ENCODE measurements at places on chromosomes 7 and 10. TPM values are rescaled to one million over a fixed set of nuclear protein-coding genes. Genes with fewer than 3 reads are reported as not detected.

The DGKI gene
- total RNA-seq = 3.0 TPM

The CDK14 gene
- total RNA-seq = 131 TPM

The DPP6 gene
- not detected for total RNA-seq

The C10orf105 gene
- not detected for total RNA-seq

The AKR1C4 gene
- not detected for total RNA-seq

The PRXL2A gene
- 56.8 TPM for total RNA-seq

The PNLIPRP1 gene
- not detected for total RNA-seq

The GRID1 gene
- total RNA-seq = 0.11 TPM

DNA sequence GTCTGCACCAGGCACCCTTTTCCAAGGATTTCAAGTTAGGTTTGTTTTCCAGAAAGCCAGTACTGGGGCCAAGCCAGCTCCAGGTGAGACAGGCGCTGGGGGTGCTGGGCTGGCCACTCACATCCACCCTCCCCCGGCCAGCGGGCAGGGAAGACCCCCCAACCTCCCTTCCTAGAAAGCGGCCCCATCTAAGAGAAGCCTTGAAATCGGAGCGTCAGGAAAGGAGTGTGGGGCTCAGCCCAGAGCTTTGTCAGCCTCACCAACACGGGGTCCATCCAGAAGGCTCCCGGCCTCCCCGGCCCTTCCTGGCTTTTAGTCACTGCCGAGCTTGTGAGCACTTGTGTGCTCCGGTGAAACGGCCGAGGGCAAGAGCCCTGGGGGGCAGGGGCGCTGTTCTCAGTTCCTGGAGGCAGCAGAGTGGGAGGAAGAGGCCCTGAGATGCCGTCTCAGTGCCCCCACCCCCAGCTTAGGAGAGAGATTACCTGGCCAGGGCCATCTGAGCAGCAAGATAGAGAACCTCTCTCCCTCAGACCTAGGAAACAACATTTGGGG, 39.6 kb downstream of the PDGFA start:
- no peak for DNase-seq

GRCh38 chr7:117889611-117890010, 16.4 kb upstream of the CTTNBP2 start:
- DNase-seq = no peak

DNA sequence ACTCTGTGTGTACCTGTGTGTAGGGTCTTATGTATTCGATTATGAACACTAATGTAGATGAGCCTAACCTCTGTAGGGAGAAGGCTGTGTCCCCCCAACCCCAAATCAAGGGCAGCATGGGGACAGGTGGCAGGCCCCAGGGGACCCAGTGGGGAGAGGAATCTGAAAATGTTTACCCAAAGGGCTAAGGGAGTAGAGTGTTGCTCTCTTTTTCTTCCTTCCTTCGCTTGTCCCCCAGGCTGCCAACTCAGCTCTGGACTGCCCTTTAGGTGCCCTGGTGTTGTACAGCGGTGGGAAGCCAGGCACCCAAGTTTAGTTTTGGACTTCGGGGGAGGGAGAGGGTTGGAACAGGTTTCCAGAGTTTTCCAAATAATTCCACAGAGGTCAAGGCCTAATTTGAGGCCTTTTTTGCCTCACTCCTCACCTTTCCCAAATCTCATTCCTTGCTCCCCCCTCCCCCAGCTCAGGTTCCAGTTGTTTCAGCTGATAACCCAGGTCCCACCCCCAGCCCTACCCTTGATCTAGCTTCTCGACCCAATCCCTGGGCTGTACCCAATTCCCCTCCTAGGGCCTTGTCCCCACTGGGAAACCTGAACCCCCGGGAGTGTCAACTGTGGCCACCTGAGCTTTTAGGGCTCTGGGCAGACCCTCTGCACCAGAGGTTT, 9.1 kb upstream of the PAX2 start:
- no peak for DNase-seq

- peak; percentile 56 for DNase-seq
Observed at GRCh38 chr7:50659329-50659965, 94.2 kb upstream of the DDC start.

- DNase-seq = no peak
Observed at GRCh38 chr7:107501593-107501992, 31.7 kb downstream of the GPR22 start.

DNA sequence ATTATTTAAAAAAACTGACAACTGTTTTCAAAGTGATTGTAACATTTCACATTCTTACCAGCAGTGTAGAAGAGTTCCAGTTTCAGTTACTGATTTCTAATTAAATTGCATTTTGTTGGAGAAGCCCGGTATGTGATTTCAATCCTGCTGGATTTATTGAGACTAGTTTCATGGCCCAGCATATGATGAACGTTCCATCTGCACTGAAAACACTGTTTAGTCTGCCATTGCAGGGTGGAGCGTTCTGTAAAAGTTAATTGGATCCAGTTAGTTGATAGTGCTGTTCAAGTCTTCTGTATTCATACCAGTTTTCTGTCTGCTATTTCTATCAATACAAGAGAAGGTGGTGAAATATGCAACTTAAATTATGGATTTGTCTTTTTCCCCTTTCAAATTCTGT, 37.3 kb upstream of the CCNY start:
- DNase-seq = no peak

- DNase-seq = no peak
Observed at GRCh38 chr10:29878492-29878891, 180.9 kb downstream of the JCAD start.

- DNase-seq = no peak
Observed at GRCh38 chr7:155531681-155532080, 14.7 kb downstream of the CNPY1 start.

GRCh38 chr10:36324831-36325230, 682.7 kb upstream of the FZD8 start:
- no peak for DNase-seq

DNA sequence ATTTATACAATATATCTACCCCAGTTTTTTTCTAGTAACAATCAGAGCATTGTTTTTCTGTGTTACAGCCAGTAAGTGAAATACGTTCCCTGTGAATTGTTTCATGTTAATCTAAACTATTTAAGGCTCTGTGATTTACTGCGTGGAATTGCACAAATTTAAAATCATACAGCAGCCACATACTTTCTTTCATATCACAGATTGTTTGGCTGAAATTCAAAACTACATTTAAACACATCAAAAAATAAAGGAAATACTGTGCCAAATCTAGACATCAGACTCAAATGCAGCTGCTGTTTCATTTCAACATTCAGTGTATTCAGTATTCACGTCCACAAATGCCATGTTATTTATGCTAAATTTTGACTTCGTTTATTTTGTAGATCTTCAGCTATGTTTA, 242.6 kb upstream of the HGF start:
- DNase-seq = no peak

DNA sequence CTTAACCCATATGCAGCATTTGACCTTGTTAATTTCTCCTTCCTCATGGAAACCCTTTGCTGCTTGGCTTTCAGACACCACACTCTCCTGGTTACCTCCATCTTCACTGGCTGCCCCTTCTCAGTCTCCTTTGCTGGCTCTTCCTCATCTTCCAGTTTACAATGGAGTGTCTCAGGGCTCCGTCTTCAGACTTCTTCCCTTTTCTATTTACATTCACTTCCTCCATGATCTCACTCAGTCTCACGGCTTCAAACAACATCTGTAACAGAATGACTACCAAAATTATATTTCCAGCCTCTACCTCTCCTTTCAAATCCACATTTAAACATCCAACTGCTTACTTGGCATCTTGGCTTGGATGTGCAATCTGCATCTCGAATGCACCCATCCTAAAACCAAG, 140.4 kb downstream of the DKK1 start:
- DNase-seq = no peak

DNA sequence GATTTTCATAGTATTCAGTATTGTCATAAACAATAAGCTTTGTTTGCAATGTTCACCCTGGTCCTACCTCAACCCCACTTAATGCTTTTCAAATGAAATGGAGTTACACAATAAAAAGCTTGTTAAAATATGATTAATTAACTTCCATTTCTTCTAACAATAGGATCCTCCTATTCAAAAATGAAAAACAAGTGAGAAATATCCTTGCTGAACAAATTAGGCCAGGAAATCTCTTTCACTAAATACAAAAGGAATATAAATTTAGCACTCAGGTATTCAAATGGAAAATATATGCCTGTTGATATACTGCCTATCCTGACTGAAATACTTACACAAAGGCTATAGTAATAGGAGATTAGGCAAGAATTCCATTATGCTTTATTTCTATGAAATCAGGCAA, 323.4 kb upstream of the GRM3 start:
- DNase-seq = no peak

- DNase-seq = no peak
Observed at GRCh38 chr7:22683379-22683778, 43.6 kb upstream of the IL6 start.

DNA sequence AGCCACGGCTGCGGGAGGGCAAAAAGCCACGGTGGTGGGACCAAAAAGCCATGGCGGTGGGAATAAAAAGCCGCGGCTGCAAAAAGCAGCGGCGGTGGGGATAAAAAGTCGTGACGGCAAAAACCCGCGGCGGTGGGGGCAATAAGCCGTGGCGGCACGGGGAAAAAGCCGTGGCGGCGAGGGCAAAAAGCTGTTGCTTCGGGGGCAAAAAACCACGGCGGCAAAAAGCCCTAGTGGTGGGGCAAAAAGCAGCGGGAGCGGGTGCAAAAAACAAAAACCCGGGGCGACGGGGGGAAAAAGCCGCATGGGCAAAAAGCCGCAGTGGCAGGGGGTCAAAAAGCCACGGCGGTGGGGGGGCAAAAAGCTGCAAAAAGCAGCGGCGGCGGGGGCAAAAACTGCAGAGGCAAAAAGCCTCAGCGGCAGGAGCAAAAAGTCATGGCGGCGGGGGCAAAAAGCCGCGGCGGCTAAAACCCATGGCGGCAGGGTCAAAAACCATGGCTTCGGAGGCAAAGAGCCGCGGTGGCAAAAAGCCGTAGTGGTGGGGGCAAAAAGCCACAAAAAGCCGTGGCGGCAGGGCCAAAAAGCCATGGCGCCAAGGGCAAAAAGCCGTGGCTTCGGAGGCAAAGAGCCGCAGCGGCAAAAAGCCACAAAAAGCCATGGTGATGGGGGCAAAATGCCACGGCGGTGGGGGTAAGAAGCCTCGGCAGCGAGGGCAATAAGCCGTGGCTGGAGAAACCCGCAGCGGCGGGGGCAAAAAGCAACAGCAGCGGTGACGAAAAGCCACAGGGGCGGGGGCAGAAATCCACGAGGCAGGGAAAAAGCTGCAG, 525.8 kb downstream of the ZNF33B start:
- no peak for DNase-seq

- no peak for DNase-seq
Observed at GRCh38 chr7:119397156-119397555, 875.8 kb upstream of the KCND2 start.

DNA sequence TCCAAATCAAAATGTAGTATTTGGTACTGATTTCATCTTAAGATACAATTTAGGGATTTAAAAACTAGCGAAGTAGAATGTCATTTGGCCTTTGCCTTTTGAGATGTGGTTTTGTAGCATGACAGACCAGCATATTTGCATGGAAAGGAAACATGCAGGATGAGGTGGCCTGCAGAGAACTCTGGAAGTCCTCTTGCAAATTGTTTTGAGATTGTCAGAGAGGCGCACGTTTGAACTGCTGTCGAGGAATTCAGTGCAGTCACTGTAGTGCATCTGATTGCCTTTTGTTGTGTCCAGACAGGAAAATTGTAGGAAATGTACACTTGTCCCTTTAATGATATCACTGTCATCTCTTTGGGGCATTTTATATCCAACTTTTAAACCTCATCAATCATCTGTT, 136.7 kb downstream of the CELF2 start:
- DNase-seq = no peak

GRCh38 chr7:28292834-28293526, 112.4 kb upstream of the JAZF1 start:
- no peak for DNase-seq

DNA sequence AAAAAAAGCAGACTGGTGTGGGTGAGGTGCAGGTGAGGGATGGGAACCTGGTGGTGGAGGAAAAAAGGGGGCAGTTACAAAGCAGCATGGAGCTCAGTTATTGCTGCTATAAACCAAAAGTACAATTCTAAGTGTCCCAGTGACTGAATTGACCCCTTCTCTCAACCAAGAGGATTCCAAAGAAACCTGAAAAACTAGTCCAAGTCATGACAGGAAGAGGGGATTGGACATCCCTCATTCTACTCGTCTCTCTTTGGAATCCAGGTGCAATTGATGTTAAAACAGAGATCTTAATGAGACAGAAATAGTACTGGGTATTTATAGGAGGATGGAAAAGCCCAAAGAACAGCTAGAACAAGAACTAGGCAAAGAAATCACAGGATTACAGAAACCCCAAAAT, 322.3 kb upstream of the IGFBP3 start:
- DNase-seq = no peak

DNA sequence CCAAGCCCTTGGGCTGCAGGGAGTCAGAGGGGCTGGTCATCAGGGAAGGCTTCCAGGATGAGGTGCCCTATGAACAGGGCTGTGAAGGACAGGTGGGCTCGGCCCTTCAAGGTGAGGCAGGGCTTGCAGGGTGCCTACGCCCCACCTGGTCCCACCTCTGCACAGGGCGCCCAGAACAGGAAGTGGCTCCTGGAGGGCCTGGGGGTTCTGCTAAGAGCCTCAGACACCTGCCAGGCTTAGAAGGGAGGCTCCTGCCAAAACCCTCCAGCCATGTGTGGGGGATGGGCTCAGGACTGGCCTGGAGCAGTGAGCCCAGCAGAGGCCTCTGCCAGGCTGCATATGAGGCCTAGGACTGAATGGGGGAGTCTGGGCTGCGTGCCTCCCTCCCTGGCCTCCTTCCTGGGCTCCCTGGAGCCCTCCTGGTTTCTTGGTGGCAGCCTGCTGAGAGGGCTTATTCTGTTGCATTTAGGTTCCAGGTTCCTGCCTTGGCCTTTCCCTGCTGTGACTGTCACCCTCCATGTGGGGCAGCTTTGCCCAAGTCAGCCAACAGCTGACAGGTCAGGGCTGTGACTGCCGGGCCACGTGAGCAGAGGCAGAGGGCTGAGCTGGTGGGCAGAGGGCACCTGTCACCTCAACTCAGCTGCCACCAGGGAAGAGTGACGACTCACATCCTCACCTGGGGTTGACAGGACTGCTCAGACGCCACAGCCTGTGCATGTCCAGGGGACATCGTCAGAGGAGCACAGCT, 45.2 kb upstream of the MSMB start:
- peak; percentile 77 for DNase-seq

GRCh38 chr10:89771684-89772083, 70.3 kb downstream of the KIF20B start:
- DNase-seq = no peak

DNA sequence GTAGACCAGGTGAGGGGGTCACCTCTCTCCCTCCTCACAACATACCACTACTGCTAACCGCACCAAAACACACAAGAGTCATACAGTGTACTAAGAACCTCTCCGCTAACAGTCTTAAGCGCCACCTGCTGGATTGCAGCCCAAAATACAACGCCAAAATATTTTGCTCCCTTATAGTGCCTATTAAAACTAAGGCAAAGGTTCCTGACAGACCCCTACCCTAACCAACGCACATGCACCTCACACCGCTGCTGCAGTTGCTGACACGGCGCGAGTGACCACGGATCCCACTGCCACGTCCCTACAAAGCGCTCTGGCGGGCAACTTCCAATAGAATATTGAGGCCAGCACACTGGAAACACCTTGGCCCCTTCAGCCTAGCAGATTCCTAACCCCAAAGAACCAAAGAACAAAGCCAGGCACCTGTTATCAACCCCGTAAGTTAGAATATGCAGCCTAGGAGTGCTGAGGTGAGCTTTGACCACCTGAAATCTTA, 563.6 kb upstream of the SEMA3D start:
- no peak for DNase-seq
